ENCODE measurements at places on chromosomes 11 and 22.
A peak's percentile ranks its signal among the peaks of the same experiment; 100 is the strongest.

- no peak overlapping the region for H3K4me3 ChIP-seq
- DNase-seq, result no peak
- no peaks in the 10 kb centered on the region for H3K4me1 ChIP-seq
These were observed 4.7 kb upstream of the AP1B1 start for GRCh38 chr22:29393019-29393608.

- peak overlapping the region; percentile 55 for H3K27ac ChIP-seq
- peaks cover 8% of the 10 kb centered on the region for H3K4me1 ChIP-seq
- DNase-seq, result no peak
- no peaks in the 10 kb centered on the region for H3K27me3 ChIP-seq
- no peak overlapping the region for H3K4me3 ChIP-seq
- H3K36me3 ChIP-seq, result no peaks in the 10 kb centered on the region
These were observed 12.7 kb downstream of the MRGPRX3 start for GRCh38 chr11:18145025-18145424.

- no peaks in the 10 kb centered on the region for H3K27me3 ChIP-seq
- peak overlapping the region; percentile 97 for H3K27ac ChIP-seq
- H3K4me1 ChIP-seq, result peaks cover 68% of the 10 kb centered on the region
- no peak for DNase-seq
- H3K36me3 ChIP-seq, result peaks cover 10% of the 10 kb centered on the region
These were observed 21.0 kb upstream of the AMOTL1 start for GRCh38 chr11:94747146-94747545.

DNA sequence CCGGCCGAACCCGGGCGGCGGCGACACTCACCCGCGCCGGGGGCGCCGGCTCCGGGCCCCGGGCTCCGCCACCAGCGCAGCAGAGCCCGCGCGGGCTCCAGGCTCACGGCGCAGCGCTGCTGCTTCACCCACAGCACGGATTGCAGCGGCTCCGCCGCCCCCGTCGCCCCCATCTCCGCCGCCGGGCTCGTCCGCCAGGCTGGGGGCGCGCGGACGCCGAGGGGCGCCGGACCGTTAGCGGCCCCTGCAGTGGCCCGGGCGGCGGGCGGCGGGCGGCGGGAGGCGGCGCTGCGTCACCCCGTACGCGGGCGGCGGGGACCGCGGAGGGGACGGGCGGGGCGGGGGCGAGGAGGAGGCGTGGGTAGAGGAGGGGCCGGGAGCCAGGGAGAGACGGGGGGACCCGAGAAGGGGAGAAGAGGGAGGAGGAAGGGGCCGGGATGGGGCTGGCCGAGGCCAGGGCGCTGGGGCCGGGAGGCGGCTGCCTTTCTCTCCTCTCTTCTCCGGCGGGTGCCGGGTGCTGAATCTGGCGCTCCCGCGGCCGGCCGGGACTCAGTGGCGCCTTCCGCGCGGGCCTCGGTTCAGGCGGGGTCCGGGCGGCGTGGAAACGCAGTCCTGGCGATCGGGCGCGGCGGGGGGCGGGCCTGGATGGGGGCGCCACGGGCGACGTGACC is at the start of gene CERK:
TSS of gene CERK (minus strand) at position 277 of the 671 bp plus-strand sequence. CDS start at position 173, 104 bp downstream.
- peak within 1 kb of the TSS; percentile 80 for H3K27ac ChIP-seq
- peaks cover 9% of the 10 kb centered on the region for H3K4me1 ChIP-seq

DNA sequence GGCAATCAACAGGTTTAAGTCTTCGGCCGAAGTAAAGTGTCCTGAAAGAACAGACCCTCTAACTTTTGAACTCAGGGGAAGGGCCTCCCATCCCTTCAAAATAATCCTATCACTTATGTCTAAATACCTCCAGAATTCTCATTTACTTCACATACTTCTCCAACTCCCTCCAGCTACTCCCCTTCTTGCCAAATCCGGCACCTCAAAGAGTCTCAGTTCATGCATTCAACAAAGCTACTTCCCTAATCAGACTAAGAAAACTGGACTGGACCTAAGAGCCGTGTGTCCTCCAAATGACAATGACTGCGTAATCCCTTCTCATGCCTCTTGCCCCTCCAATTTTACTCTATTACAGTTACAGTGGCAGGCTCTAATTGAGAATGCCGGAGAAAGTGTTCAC is 1.3 kb downstream of the DDB1 start:
- peaks cover 45% of the 10 kb centered on the region for H3K36me3 ChIP-seq
- no peak for DNase-seq
- no peaks in the 10 kb centered on the region for H3K27me3 ChIP-seq

All from RWPE2 (cell line).